ENCODE measurements at places on chromosomes 12 and 14.

- no peak for DNase-seq
These were observed 74.6 kb upstream of the PTPRB start for GRCh38 chr12:70711831-70712230.

DNA sequence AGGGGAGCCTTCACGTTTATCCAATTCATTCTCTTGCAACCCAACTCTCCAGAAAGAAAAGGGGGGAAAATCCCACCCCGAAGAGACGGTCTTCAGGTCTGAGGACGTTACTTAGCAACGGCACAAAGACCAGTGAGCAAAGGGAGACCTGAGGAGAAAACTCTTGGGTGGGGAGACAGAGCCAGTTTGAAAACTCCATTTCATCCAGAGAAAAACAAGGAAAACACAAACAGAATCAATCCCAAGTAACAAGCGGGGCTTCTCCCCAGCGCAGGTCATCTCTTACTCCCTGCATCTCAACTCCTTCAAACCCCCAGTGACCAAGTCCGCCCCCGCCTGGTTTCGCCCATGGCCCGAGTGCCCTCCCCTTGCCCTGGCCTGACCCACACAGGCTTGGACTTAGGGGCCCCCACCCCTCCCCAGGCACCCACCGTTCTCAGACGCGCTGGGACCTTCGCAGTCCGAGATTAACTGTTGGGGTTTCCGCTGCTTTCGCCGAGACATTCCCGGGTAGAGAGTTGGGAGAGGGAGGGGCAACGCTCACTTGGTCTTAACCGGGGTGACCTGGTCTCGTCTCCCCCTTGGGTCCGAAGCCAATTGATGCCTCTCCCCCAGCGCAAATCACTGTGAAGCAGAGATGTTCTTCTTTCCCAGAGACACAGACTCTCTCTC is 10.4 kb upstream of the SALL2 start:
- no peak for DNase-seq

DNA sequence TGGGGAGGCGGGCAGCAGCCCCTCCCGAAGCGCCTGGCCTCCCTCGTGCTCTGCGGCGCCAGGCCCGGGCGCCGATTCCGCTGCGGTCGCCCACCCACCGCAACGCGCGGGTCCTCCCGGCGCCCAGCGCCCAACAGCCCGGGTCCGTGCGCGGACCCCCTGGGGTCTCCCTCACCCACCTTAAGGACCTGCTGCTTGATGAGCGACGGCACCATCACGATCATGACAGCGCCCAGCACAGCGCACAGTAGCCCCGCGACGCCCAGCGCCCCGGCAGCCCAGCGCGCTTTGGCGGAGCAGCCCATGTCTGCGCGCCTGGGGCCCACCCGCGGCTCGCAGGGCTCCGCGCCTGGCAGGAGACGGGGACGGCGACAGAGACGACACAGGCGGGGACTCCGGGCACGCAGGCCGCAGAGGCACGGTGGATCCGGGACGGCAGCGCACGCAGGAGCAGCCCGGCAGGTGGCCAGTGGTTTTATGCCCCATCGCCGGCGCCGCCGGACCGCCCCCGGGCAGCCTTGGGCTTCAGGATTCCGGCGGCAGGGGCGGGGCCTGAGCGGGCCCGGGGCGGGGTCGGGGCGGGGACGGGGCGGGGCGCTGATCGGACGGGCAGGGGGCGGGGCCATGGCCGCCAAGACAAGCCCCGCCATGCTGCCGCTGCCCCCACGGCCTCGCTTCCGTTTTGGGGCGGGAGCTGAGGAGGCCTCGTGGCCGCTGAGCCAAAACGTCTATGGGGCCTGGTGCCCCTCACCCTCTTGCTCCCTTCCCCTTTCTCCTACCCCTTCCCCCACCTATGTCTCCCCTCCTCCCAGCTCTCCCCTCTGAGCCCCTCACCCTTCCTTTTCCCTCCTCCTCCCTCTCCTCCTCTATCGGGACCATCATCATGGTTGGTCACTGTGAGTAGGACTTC is at the start of gene SCARB1:
TSS of gene SCARB1 (minus strand) at position 449 of the 910 bp plus-strand sequence. CDS start at position 305, 144 bp downstream.
- peak; percentile 11 for DNase-seq

GRCh38 chr12:34402228-34402898 is 380.1 kb downstream of the ALG10 start:
- no peak for DNase-seq

GRCh38 chr14:33393231-33393894 is 454.7 kb downstream of the NPAS3 start:
- DNase-seq = no peak

DNA sequence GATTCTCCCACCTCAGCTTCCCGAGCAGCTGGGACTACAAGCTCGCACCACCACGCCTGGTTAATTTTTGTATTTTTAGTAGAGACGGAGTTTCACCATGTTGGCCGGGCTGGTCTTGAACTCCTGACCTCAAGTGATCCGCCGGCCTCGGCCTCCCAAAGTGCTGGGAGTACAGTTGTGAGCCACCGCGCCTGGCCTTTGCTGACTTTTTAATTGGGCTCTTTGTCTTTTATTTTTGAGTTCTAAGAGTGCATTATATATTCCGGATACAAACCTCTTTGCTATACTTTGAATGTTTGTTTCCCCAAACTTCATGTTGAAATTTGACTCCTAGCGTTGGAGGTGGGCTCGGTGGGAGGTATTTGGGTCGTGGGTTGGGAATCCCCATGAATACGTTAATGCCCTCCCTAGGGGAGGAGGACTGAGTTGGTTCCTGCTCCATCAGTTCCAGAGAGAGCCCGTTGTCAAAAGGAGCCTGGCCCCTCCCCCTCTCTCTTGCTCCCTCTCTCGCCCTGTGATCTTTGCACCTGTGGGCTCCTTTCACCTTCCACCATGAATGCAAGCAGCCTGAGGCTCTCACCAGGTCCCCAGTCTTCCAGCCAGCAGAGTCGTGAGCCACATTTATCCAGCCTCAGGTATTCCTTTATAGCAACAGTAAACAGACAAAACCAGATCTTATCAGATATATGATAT is 103.2 kb upstream of the EVL start:
- no peak for DNase-seq

GRCh38 chr12:69338120-69338859 is 9.9 kb upstream of the LYZ start:
- no peak for DNase-seq

- no peak for DNase-seq
These were observed 53.8 kb downstream of the PLEKHG3 start for GRCh38 chr14:64758025-64758521.

DNA sequence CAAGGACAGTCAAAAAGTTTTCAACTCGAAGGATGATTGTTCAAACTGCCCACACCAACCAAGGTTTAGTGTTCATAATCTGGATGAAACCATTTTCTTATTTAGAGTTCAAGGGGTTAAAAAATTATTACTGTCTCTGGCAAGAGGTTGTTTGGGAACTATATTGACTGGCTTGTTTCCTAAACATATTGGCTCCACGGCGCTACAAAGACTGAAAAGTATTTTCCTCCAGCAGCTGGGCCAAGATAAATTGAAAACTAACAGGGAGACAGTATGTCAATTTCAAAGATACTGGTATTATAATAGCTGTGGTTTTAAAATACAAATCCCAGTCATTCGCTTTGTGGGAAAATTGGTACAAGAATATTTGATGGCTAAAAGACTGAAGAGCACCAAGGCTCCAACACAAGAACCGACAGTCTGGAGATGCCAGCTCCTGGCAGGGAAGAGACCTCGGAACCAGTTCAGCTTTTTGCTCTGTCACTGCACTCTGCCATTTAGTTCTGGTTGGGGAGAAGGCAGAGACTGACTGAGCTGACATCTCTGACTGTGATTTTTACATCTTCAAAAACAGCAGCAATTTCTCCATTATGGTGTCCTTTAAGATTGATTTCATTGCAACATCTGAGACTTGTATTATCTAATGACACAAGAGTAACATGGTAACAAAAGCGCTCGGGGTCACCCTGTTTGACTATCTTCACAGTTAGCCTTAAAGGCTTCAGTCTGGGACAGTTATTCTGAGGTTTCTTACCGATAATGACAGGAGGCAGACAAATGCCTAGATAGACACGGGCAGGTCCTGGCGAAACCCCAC is 62.0 kb downstream of the ST8SIA1 start:
- DNase-seq = no peak

DNA sequence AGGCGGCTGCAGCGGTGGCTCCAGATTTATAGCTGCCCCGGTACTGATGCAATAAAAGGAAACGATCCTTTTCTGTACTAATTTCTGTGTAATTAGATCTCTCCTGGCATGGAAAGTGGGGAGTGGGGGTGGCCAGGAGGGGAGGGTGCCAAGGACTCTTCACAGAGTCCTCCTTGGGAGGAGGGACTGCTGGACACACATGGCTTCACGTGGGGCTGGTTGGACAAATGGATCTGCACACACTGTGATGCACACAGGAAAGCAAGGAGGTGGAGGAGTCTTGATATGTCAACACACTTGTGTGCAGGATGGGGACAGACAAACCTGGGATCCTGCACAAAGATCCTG is 23.8 kb upstream of the ATP5MC2 start:
- DNase-seq = no peak

DNA sequence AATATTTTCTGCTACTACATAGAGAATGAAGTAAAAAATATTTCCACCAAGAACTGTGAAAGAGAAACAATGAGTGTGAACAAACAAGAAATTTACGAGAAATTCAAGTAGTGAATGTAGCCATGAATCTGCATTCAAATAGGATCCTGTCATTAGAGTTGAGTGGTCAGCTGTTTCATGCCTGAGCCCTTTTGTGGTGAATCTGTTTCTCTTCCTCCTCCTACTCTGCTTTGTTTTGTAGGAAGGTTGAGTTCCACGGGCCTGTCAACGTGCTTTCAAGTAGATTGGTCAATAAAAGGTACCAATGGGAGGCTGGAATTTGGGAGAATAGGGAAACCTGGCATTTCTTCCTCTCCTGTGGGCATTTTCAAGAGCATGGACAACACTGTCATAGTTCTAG is 1749.6 kb upstream of the FLRT2 start:
- no peak for DNase-seq

GRCh38 chr14:105739331-105740102 is 213.1 kb downstream of the TMEM121 start:
- DNase-seq = no peak

GRCh38 chr14:64800000-64800399 is 79.7 kb downstream of the SPTB start:
- DNase-seq = no peak
